Daoy (cell line): ENCODE measurements at places on chromosomes 7 and 10.
A peak's percentile ranks its signal among the peaks of the same experiment; 100 is the strongest.

DNA sequence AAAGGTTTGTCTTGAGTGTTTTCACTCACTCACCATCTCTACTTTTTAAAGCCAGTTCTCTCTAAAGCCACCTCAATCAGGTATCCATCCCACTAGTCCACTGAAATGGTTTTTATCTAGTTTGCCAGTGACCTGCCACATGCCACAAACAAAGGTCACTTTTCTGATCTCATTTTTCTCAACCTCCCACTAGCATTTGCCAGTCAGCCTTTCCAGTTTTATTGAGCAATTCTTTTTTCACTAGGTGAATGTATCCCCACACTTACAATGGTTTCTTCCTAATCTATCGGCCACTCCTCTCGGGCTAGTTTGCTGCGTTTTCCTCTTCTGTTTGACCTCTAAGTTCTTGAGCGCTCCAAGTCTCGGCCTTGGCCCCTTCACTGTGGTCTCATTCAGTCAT lies 44.9 kb upstream of the ARL4A start:
- no peak for DNase-seq

GRCh38 chr10:97095701-97096260 lies 90.0 kb downstream of the SLIT1 start:
- DNase-seq: no peak

GRCh38 chr10:102122450-102122849 lies 2.3 kb upstream of the LDB1 start:
- no peak for DNase-seq

DNA sequence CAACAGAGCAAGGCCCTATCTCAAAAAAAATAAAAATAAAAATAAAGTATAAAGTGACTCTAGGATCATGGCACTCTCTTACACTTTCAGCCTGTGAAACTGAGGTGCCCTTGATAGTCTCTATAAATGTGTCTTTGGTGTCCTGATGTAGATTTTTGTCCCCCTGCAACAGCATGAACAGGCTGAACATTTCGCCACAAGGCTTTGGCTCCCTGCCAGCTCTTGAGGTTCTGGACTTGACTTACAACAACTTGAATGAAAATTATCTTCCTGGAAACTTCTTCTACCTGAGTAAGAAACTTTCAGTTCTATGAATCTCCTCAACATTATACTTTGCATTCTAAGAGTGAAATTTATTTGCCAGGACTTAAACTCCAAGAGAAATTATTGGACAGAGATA lies 48.1 kb upstream of the BMS1 start:
- no peak for DNase-seq

GRCh38 chr7:104862719-104863118 lies 151.3 kb upstream of the KMT2E start:
- peak; percentile 63 for DNase-seq

DNA sequence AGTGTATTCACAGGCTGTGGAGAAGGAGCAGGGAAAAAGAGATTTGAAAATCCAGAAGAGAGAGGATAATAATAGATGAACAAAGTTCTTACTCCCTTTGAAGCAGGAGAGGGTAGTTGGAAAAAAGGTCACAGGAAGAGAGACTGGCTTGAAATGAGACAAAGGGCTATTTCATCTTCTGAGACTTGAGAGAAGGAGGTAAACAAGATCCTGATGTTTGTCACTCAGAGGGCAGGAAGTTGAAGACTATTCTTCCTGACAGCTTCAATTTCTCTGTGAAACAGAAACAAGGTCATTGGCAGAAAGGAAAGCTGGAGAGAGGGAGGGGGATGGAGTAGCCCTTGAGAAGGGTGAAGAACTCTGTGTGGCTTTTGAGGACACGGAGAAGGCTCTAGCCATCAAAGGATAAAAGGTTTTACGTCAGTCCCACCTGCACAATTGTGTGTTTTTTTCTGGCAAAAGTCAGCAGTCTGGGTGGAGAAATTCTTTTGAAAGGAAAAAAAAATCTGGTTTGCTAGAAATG lies 216.1 kb upstream of the STEAP4 start:
- DNase-seq: no peak

GRCh38 chr10:46255801-46256747 lies 30.7 kb upstream of the ANTXRL start:
- DNase-seq: peak; percentile 63

GRCh38 chr7:48421357-48421756 lies 250.1 kb downstream of the ABCA13 start:
- DNase-seq: no peak

DNA sequence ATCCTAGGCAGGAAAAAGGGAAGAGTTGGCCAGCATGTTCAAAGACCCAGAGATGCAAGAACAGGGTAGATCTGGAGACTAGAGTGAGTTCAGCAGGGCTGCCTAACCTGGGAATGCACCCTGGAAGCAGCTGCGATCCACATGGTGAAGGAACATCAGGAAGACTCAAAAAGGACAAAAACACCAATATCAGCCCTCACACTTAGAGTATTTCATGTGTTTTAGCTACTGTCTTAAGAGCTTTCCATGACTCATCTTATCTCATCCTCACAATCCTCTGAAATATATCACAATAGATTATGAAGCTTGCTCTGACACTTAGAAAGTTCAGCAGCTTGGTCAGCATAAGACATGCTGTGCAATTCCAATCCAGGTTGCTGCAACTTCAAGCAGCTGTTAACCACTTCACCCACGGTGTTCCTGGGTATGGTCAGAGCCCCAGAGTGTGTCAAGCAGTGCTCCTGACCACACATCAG lies 380.9 kb downstream of the PARD3 start:
- DNase-seq: no peak

DNA sequence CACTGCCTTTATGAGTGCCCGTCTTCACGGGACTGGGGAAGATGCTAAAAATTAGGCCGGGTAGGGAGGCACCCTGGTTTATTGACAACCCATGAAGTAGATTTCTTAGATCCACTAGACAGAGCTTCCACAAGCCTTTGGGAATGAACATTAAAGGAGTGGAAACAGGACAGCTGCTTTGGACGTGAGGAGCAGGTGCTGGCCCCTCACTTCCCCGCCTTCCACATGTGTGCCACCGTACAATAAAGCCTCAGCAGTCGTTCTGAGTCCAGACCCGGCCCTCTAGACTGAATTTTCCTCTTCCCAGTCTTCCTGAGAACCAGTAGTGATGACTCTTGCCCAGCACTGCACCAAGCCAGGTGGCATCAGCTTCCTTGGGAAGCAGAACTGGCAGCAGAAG lies 282.4 kb downstream of the CELF2 start:
- DNase-seq: no peak

GRCh38 chr7:11120675-11121220 lies 147.1 kb downstream of the PHF14 start:
- DNase-seq: no peak

DNA sequence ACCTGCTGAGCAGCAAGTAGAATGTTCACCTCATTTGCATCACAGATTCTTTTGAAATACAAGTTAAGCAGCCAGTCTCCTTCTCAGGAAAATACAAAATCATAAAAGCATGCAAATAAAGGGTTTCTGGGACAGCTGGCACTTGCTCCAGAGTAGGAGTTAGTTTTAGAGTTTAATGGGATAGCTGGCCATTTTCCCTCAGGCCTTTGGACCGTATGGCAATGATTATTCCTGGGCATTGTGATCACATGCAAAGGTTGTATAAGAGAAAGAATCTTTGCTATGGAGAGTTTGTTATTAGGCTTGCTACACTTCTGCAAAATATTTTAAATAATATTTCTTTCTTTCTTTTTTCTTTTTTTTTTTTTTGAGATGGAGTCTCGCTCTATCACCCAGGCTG lies 240.8 kb downstream of the CDK14 start:
- no peak for DNase-seq

DNA sequence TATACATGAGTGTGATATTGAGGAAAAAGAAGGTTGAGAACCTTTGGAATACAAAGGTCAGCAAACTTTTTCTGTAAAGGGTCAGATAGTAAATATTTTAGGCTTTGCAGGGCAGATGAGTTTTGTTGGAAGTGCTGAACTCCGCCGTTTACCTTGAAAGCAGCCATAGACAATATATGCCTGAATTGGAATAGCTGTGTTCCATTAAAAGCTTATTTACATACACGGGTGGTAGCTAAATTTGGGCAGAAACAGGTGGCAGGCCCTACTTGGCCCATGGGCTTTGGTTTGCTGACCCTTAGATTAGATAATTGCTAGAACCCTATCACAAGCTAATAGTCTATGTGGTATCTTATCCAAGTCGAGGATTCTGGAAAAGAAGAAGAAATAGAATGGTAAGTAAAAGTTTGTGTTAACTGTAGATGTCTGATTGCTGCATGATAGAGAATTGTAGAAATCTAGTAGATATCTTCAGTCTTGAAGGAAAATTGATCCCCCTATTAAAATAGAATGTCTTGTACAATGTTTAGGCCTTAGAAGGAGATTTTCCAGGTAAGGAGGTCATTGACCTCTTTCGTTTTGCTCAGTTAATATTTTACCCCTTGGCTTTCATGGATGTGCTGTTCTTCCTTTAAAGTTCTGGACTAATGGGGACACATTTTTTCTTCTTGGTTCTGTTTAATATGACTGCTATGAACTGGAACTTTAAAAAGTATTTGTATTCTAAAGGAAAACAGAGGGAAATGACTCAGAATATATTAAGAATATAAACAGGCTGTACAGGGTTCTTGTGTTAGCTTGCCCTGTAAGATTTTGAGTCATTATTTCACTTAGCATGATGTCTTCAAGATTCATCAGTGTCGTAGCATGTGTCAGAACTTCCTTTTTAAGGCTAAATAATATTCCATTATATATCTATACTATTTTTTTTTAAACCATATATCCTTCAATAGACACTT lies 8.0 kb downstream of the RBM33 start:
- DNase-seq: no peak
